ENCODE measurements at places on chromosomes 6 and 20. TPM values are rescaled to one million over a fixed set of nuclear protein-coding genes. Genes with fewer than 3 reads are reported as not detected.

Gene ULBP1
- not detected for total RNA-seq

Gene PKHD1
- not detected for total RNA-seq

Gene ESR1
- 0.05 TPM for total RNA-seq

Gene MUC22
- not detected for total RNA-seq

Gene MRAP2
- 0.15 TPM for total RNA-seq

Gene PRL
- total RNA-seq, result not detected

DNA sequence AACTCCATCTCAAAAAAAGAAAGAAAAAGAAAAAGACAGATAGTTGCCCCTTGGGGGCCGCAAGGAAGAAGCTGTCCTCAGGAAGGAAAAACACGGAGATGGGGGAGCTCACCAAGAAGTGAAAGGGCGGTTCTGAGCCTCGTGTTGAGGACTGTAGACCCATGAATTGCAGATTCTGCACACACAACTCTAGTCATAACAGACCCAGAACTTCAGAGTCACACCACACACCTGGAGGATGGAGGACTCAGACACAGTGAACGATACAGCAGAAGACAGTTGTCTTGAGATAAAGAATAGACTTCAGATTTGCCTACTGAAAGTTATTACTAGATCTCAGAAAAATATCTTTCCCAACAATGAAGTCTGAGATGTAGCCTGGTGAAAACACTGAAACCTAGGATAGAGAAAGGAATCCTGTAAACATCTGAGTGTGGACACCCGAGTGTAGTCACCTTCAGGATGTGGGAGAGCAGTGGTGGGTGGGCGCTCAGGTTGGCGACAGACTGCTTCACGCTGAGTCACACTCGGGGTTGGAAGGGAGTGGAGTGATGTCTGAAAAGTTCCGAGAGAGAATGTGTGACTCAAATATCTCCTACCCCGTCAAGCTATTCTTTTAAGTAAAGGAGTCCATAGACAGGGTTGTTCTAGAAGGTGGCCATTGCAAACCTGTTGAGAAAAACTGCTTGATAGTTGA lies 88.1 kb downstream of the MAP3K4 start:
- H3K4me1 ChIP-seq, result peaks cover 10% of the 10 kb centered on the region
- DNase-seq, result peak; percentile 54
- no peaks in the 10 kb centered on the region for H3K36me3 ChIP-seq
- no peak overlapping the region for H3K4me3 ChIP-seq
- H3K27me3 ChIP-seq, result no peaks in the 10 kb centered on the region
- peak overlapping the region; percentile 13 for H3K27ac ChIP-seq

DNA sequence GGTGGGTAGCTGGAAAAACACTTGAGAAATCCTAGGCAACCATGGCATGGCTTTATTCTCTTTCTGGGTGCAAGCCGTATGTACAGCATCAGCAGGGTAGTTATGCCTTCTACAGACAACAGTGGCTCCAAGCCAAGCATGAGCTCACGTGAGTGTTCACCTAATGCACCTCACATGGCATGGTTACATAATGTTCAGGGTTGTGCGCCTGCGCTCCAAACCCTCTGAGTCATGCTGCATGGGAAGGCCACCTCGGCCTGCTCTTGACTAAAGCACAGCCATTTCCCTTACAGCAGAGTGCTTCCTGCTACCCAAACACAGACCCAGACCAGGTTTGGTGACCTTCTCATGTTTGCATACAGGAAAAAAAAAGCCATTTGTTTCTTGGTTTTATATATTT lies 96.2 kb downstream of the VIP start:
- peaks cover 6% of the 10 kb centered on the region for H3K4me1 ChIP-seq
- peak; percentile 64 for DNase-seq
- no peak overlapping the region for H3K4me3 ChIP-seq
- no peak overlapping the region for H3K27ac ChIP-seq

DNA sequence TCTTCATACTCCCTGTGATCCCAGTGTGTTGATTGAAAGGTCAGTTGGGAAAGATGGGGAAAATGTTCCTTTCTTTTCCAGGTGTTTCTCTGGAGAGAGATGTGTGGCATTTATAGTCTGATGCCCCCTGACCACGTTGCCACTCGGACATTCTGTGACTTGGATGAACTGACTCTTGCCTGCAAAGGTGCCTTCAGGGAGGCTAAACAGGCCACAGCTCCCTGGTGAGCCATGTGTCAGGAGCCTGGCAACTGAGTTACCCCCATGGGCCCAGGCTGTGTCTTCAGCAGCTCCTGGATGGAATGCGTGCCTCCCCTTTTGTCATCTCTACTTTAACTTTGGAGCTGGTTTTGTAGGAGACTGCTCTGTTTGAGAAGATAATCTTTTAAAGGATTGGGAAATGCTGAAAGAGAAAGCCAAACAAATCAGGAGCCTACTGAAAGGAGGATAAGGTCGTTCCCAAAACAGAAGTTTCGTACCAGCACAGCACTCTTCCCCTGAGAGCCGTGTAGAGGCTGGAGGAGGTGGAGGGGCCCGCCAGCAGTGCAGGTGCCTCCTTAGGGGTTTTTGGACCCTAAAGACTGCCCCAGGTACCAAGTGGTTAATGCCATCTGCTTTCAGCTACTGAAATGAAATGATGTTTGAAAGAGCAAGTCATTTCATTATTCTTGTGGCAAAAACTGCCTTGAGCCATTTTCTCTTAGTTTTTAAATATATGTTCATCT lies 322.8 kb downstream of the ZFAND3 start:
- H3K4me1 ChIP-seq, result peaks cover 13% of the 10 kb centered on the region
- no peak for DNase-seq
- H3K27me3 ChIP-seq, result no peaks in the 10 kb centered on the region
- no peak overlapping the region for H3K4me3 ChIP-seq
- H3K27ac ChIP-seq, result no peak overlapping the region
- H3K36me3 ChIP-seq, result peaks cover 10% of the 10 kb centered on the region

DNA sequence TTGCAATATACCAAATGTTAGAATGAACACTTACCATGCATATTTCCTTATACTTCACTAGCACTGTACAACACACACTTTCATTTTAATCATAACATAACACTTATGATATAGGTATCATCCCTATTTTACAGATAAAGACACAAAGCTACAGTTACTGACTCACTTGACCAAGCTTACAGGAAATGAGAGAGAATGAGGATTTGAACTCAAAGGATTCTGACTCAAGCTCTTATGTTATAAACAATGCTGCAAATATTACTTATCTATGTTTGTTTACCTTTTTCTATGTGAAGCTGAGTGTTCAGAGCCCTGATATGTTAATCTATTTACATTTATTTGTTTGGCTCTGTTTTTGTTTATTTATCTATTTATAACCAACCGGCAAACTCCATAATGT lies 245.4 kb downstream of the PTPRK start:
- no peaks in the 10 kb centered on the region for H3K27me3 ChIP-seq
- peak overlapping the region; percentile 68 for H3K27ac ChIP-seq
- peaks cover 11% of the 10 kb centered on the region for H3K4me1 ChIP-seq
- DNase-seq, result peak; percentile 28

DNA sequence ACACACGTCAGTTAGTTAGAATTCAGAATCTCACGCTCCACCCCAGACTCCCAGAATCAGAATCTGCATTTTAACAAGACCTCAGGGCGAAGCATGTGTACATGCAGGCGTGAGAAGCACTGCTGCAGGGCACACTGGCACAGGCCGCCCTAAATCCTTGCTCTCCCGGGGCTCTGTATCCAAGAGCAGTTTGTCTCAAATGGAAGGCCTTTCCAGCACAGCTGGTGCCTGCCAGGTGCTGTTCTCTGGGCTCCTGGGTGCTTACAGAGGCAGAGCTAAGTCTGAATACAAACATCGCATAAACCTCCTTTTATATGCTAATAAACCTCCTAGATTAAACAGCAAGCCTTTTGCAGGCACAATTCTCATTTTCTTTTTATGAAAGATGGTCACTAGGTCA lies 119.1 kb upstream of the CD93 start:
- DNase-seq, result no peak
- H3K4me1 ChIP-seq, result peaks cover 9% of the 10 kb centered on the region
- H3K27me3 ChIP-seq, result no peaks in the 10 kb centered on the region
- H3K4me3 ChIP-seq, result no peak overlapping the region

DNA sequence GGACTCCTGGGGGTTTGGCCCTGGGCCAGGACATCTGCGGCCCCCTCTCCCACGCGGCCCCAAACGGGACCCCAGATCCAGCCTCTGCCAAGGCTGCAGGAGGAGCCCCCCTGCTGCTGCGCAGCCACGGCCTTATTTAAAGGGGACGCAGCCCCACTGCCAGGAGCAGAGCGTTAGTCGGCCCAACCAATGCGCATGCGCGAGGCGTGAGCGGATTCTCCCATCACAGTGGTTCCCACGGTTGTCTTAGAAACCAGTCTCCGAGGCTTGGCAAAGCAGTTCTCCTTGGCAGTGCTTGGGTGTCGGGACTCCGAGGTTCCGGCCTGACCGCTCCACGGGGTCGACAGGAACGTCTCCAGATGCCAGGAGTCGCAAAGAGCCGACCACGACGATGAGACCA lies 288.3 kb upstream of the ZNF337 start:
- no peaks in the 10 kb centered on the region for H3K4me1 ChIP-seq
- no peaks in the 10 kb centered on the region for H3K36me3 ChIP-seq
- no peaks in the 10 kb centered on the region for H3K27me3 ChIP-seq
- DNase-seq, result no peak
- no peak overlapping the region for H3K4me3 ChIP-seq

DNA sequence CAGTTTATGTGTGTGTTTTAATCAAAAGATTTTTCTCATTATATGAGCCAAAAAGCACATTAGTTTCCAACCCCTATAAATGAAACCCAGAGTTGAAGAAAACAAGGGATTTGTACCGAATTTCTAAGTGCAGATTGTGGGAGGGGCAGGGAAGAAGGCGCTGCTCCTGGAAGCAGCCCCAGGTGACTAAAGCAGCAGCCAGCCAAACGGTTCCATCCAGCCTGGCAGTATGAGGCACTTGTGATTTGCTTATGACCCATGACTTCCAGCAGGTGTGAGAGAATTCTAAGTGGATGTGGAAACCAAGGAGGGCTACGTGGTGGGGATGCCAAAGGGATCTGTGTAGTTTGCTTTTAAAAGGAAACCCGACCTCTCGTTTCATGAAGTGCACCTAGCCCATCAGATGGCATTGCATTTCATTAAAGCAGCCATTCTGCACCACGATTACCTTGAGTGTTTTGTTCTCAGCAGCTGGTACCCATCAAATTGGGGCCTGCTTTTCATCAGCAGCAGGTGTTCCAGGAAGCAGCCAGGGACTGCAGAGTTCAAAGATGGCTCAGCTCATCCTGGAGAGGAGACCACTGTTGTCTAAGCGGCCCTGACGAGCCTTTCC lies 79.1 kb downstream of the DTD1 start:
- DNase-seq, result no peak
- H3K36me3 ChIP-seq, result no peaks in the 10 kb centered on the region
- no peaks in the 10 kb centered on the region for H3K27me3 ChIP-seq
- H3K27ac ChIP-seq, result no peak overlapping the region

GRCh38 chr6:16331384-16332174 lies 93.2 kb downstream of the GMPR start:
- peaks cover 27% of the 10 kb centered on the region for H3K4me1 ChIP-seq
- peaks cover 6% of the 10 kb centered on the region for H3K36me3 ChIP-seq
- H3K4me3 ChIP-seq, result no peak overlapping the region
- DNase-seq, result peak; percentile 76

DNA sequence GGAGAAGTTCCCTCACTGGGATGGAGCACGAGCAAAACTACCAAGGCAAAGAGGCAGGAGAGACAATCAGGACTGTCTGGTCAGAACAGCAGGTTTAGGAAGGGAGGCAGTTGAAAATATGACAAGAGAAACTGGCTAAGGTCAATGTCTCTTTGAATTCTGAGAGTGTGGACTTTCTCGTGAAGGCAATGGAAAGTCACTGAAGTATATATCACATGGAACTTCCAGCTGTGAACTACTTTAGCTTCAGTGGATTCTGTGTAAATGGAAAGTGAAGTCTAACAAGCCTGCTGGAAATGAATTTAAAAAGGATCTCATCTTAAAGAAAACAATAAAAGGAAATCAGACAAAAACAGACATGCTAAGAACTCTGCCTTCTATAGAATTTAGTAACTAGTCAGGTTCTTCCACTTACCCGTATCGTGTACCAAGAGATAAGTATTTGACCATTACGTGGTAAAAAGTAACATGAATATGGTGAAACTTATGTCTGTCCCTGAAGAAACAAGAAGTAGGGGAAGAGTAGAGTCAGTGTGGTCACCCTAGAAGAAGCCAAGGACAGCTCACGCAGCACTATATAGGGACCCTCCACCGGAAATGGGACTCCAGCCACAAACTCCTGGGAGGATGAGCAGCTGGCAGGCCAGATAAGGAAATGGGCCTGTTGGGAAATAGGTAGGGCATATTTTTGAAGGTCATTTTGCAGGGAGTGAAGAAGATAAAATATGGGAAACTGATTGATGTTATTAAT lies 123.4 kb downstream of the MAP7 start:
- H3K27ac ChIP-seq, result no peak overlapping the region
- no peak for DNase-seq
- no peaks in the 10 kb centered on the region for H3K4me1 ChIP-seq
- H3K4me3 ChIP-seq, result no peak overlapping the region

GRCh38 chr6:168704678-168705077 lies 263.7 kb downstream of the SMOC2 start:
- DNase-seq, result no peak
- peaks cover 9% of the 10 kb centered on the region for H3K4me1 ChIP-seq
- H3K27me3 ChIP-seq, result peaks cover 55% of the 10 kb centered on the region
- H3K4me3 ChIP-seq, result no peak overlapping the region

DNA sequence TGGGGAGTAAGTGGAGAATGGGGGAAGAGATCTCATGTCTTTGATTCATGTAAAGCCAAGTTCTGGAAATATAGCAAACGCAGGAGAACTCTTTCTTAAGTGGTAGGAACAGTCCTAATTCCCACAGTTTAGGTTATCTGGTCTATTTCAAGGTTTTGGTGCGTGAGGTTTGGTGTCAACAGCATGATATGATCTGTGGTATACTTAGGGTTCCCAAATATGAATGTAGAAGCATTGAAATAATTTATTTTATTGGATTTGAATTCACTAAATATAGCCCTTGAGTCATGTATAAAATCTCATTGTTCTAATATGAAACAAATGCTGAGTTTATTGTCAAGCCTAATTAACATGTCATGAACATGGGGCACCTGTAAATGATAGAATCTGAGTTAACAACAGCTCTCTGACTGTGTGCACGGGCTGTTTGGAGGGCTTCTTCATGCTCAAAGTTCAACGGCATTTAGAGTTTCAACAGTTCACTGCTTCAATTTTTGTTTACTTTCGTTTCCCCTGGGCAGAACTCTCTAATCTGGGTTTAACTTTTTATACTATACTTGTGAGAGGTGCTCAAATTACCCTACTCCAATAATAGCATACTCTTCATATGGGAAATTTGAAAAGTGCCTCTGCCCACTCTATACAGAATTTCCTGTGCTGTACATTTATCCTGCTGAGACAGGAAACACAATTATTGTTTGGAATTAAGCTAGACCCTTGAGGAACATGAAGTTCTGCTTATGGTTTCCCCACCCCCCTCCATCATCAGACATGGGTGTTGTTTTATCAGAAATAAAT lies 236.3 kb upstream of the ZNF217 start:
- peak overlapping the region; percentile 98 for H3K27ac ChIP-seq
- no peaks in the 10 kb centered on the region for H3K27me3 ChIP-seq
- DNase-seq, result peak; percentile 53
- no peaks in the 10 kb centered on the region for H3K36me3 ChIP-seq
- peak overlapping the region; percentile 66 for H3K4me3 ChIP-seq

Data from MCF 10A (cell line).